ENCODE measurements at places on chromosomes 13 and 19. TPM values are rescaled to one million over a fixed set of nuclear protein-coding genes. Genes with fewer than 3 reads are reported as not detected.

GRCh38 chr13:30165796-30166195, 141.6 kb downstream of the KATNAL1 start:
- no peak for DNase-seq

DNA sequence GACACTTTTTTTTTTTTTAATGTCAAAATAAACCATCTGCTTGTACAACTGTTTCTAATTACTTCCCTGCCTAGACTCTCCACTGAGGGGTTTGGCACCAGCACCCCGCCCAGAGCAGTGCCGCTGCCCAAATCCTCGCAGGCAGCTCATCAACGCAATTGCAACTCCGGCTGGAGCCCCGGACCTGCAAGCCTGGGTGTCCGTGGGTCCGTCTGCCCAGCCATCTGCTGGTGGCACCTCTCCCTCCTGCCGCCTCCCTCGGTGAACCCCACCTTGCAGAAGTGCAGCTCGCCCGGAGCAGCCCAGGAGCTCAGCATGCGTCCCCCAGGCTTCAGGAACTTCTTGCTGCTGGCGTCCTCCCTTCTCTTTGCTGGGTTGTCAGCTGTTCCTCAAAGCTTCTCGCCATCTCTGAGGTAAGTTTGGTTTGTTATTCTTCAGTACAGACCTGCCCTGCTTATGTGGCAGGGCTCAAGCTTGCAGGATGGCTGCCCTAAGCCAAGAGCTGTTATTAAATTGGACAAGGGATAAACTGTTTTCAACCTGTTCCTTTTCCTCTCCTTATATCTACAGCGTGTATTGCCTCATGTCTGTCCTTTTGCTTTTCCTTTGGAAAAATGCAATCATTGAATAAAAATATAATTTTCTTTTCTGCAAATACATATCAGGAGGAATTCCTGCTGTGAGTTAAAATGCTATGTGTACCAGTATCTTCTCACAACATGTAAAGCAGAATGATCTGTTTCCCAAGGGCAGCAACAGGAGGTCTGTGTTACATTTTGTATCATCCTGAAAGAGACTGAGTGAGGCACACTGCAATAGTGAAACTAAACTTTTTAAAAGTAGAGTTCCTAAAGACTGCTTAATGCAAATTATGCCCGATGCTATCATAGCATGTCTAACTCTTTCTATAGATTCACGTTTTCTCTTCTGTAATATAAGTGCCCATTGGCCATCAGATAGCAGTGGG, at the start of gene ITGBL1:
TSS of gene ITGBL1 (plus strand) at position 157 of the 967 bp plus-strand sequence. CDS start at position 316, 159 bp downstream.
- no peak for DNase-seq

DNA sequence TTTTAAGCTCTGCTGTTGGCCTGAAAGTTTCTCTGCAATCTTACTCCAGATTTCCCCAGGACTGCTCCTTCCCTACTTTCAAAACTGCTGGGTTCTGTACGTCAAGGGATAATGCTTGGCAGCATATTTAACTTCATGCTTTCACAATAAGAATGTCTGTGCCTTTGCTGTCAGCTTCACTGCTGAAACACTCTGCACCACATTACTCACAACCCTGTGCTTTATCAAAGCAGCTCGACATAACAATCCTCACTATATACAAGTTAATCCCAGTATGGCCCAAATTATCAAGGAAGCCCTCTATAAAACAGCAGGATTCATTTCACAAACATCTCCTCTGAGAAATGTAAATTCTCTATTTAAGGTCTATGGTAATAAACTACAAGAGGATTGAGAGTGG, 17.5 kb downstream of the LATS2 start:
- no peak for DNase-seq

- no peak for DNase-seq
These were observed 24.5 kb downstream of the TFDP1 start for GRCh38 chr13:113608967-113609533.

The OXGR1 gene
- total RNA-seq = 3.9 TPM

The ZNF66 gene
- total RNA-seq = 12.1 TPM
